Brain microvascular endothelial cell (primary cell): ENCODE measurements at places on chromosomes 7 and 10.

GRCh38 chr7:25805027-25805687 is 346.8 kb upstream of the NFE2L3 start:
- peak; percentile 60 for DNase-seq

DNA sequence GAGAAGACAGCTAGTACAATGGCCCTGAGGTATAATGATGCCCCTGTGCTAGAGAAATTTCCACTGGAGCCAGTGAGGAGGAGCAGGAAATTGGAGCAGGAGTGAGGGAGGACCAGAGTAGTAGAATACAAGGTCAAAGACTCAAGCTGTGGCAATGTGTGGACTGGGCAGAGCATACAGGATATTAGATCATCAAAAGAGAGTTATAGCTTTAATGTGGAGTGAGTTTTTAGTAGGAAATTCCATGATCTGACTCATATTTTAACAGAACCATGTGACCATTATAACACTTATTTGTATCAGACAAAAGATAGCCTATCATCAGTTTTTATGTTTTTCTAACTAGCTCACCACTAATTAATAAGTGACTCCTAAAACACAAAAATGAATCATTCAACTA is 154.1 kb downstream of the DGKB start:
- DNase-seq, result peak; percentile 81

DNA sequence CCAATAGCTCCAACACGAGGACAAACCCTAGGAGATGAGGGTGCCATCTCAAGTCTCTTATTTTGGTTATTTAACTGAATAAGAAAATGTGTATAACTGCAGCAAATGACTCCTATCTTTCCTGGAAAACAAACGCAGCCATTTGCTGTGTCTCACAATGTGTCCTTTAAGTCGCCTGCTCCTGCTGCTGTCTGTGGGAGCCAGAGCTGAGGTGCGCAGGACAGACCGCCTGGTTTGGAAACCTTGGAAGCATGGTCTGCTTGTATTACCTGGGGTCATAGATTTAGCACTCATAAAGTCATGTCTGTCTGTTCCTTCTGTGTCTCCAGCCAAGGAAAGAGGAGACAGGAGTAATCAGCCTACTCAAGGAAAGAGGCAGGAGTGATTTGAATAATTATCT is 760.2 kb downstream of the GRID1 start:
- DNase-seq, result no peak

GRCh38 chr7:79329464-79329863 is 124.0 kb downstream of the MAGI2 start:
- DNase-seq, result no peak

GRCh38 chr10:86439544-86439943 is 72.9 kb upstream of the GRID1 start:
- DNase-seq, result peak; percentile 98

DNA sequence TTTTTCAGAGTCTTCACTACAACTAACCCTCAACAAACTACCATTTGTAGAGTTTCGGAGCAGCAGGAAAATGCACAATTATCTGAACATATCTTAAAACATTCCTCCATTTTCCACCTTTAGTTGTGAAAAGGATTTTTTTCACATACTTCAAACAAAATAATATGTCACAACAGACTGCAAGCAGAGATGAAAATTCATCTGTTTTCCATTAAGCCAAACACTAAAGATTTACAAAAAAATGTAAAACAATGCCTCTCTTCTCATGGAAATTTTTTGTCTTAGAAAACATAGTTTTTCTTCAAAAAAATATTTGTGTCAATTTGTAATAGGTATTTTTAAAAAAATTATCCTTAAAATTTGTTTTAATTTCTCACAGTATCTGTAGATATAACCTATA is 98.9 kb downstream of the ARHGAP12 start:
- no peak for DNase-seq

- DNase-seq, result peak; percentile 65
These were observed 57.3 kb downstream of the NRP1 start for GRCh38 chr10:33277135-33277536.

DNA sequence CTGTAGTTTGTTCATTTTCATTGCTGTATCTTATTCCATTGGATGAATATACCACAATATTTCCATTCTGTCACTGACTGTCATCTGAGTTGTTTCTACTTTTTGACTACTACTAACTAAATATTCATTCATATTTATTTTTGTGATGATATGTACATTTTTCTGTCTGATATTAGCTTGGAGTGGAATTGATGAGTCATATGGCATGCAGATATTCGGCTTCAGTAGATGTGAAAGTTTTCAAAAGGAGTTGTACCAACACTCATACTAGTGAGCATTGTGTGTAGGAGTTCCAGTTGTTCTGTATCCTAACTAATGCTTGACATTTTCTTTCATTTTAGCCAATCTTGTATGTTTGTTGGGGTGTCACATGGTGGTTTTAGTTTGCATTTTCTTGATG is 7.7 kb downstream of the RUNDC3B start:
- DNase-seq, result no peak

DNA sequence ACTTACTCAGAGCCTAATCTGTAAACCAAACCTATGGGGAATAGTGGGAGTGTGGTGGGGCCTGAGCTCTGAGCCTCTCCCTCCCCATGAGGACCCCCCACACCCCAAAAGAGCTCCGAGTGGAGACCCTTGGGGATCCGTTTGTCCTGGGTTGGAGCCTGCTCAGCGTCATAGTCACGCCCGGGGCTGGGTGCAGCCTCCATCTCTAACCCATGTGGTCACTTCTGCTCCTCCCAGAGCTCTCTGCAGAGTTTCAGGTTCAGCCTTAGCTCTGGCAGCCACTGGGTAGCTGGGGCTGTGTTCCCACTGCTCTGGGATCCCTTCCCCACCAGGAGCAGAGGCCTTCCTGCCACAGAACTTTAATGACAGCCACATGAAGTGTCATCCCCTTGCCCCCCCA is 25.9 kb downstream of the PFKFB3 start:
- DNase-seq, result no peak

GRCh38 chr7:133135451-133135850 is 53.6 kb upstream of the CHCHD3 start:
- DNase-seq, result peak; percentile 15

DNA sequence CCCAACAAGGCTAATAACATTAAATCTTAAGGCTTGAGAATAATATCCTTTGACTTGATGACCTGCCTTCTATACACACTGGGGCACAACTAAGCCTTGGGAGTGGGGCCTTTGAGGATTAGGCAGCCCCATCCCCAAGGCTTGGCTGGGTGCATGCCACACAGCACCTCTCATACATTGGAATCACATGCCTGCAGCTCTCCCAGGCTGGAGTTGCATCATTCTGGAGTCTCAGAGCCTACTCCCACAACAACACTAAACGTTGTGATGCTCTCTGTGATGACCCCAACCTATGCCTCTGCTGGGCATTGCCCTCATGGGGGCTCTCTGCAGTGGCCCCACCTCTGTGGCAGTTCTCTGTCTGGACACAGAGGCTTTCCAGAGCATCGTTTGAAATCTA is 31.9 kb upstream of the SGCE start:
- no peak for DNase-seq

DNA sequence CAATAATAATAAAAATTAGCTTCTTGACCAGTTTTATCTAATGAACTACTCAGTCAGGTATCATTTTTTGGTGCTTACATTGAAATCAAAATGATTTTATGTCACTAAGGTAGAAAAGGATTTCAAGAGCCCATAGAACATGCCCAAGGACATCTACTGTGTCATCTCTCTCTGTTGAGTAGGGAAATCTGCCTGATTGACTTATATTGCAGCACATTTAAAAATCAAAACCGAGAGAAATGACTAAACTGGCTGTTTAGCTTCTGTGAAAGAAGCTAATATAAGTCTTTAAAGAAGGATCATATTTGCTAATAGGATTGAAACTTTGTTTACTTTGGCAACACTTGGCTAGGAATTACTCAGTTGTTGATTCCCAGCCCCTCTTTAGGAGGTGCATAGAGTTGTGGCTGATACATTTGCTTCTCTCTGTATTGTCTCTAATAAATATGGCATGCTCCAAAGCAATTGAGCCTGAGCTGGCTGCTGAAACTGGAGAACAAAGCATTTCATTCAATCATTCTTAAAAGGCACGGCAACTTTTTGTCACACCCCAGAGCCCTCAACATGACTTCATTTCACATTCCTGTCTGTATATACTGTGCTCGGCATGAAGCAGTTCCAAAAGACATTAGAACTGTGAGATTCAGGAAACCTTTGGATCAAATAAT is 1096.9 kb upstream of the POT1 start:
- no peak for DNase-seq

DNA sequence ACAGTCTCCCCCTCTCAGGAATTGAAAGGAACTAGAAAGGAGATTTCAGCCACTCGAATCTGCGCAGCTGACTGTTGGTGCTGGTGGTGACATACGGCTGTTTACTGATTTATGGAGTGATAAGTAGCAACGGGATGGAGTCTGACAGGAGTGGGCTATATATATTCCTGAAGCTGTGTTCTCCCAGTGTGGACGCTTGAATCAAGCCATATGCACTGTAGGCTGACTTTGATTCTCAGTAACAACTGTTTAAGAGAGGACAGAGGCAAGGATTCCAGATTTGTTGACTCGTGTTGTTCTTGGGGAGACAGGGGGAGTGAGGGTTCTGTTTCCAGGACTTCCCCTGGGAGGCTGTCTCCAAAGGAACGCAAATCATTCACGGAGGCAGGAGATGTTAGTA is 260.1 kb upstream of the AUTS2 start:
- DNase-seq, result no peak

- DNase-seq, result no peak
These were observed 70.8 kb downstream of the CLIP2 start for GRCh38 chr7:74360008-74360407.

GRCh38 chr7:71682181-71682580 is 550.2 kb downstream of the GALNT17 start:
- DNase-seq, result no peak

DNA sequence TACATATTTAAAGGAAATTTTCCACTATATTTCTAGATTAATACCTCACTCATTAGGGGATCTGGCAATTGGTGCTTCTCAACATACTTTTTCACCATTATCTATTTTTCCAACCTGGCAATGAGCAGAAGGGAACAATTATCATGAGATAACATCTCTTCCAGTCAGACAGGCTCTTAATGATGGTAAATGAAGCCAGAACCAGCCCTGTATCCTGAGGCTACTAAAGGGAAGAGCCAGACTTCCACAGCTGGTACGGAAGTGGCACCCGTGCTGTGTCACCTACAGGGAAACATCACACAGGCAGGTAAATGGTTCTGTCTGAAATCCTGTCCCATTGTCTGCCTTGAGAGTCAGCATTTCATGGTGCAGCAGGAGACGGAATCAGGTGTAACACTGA is 75.9 kb downstream of the ELMO1 start:
- no peak for DNase-seq

DNA sequence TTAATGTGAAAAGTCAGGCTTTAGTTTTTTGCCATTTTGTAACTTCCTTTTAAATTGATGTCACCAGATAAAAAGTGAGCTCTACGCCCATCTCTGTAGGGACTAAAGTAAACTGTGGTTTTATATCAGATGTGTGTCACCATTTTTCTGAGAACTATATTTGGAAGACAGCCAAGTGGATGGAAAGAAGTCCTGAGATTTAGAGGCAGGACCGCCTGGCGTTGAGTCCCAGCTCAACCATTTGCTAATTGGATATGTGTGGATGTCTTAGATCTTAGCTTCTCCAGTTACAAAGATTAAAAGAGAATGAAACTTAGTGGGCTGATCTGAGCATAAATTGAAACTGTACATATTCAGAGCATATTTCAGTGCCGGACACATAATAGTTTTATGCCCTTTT is 691.6 kb upstream of the CELF2 start:
- DNase-seq, result peak; percentile 27

DNA sequence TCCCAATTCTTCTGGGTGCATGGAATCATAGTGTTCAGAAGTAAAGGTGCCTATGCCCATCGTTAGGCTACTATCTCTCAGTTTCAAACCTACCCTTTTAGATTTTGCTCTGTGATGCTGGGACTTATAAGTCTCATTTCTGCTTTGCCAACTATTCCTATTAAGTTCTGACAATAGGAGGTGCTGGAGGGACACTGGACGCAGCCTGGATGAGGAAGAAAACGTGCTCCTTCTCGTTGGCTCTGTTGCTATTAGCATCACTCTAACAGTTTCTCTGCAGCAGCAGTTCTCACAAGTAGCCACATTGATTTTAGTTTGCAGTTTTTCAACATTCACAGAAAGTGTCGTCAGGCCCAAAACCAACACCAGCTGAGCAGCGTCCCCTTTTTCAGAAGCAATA is 72.4 kb downstream of the ABCC2 start:
- DNase-seq, result peak; percentile 81

GRCh38 chr7:76356823-76357222 is 2.0 kb downstream of the YWHAG start:
- no peak for DNase-seq

DNA sequence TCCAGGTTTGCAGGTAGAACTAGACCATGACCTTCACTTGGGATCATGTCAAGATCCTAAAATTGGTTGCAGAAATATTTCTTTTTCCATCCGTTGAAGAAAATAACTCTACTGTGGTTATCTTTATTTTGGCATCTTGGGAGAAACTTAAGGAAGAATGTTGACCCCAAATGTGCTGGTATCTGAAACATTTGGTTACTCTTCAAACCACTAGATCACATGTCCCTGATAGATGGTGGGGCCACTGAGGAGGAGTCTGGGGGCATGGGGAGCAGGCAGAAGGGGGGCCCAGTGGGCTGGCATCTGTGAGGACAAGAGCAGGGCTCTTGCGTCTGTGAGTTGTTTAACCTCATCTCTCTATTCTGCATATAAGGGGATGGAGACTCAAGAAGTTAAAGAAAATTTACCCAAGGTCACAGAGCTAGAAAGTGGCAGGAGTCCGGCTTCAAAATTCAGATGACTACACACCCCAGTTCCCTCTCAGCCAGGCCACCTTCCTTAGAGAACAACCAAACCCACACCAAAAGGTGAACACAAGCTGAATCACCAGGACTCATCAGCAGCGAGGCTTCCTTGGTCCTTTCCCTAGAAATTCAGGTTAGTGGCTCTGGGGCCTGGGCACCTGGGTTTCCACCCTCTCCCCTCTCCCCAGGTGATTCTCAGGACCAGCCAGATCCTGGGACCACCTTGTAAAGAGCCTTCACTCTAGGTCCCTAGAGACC is 40.6 kb upstream of the SRGN start:
- DNase-seq, result no peak

- no peak for DNase-seq
These were observed 244.3 kb upstream of the SHH start for GRCh38 chr7:156056534-156056933.

- peak; percentile 92 for DNase-seq
These were observed 58.7 kb downstream of the CREB3L2 start for GRCh38 chr7:137943132-137943551.

DNA sequence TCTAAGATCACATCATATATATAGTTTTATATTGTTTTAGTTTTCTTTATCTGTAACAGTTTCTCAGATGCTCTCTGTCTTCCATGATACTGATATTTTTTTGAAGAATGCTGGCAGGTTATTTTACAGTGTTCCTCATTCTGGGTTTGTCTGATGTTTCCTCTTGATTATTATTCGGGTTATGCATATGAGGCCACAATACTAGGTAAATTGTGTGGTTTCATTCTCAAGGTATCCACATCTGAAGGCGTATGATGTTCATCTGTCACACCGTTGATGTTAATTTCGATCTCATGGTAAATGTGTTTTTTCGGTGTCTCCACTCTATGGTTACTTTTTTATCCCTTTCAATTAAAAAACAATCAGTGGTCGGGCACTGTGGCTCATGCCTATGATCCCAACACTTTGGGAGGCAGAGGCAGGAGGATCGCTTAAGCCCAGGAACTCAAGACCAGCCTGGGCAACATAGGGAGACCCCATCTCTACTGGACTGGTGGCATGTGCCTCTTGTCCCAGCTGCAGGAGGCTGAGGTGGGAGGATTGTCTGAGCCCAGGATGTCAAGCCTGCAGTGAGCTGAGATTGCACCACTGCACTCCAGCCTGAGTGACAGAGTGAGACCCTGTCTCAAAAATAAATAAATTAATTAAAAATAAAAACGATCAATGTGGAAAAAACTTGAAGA is 108.9 kb downstream of the TPST1 start:
- no peak for DNase-seq
